ENCODE measurements at places on chromosomes 12 and 14. TPM values are rescaled to one million over a fixed set of nuclear protein-coding genes. Genes with fewer than 3 reads are reported as not detected.

OR4K5 gene
- total RNA-seq, result not detected

ERBB3 gene
- total RNA-seq, result 80.5 TPM

CRIP1 gene
- total RNA-seq, result 237 TPM

RFX4 gene
- not detected for total RNA-seq

DNA sequence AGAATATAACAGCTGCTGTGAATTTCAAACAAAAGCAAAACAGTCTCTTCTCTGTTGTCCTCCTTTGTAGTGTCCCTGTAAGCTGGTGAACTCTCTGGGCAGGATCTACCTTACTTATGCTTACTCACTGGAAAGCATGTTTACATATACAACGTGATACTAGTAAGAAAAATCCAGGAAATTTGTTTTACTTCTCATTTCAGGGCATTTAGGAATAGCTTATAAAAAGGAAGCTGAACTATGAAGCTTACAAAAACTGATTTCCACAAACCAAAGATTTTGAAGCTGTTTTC, 311.0 kb downstream of the NOVA1 start:
- H3K27me3 ChIP-seq, result no peaks in the 10 kb centered on the region
- H3K4me3 ChIP-seq, result no peak overlapping the region
- no peak for DNase-seq
- H3K36me3 ChIP-seq, result no peaks in the 10 kb centered on the region

- H3K4me3 ChIP-seq, result no peak overlapping the region
- no peaks in the 10 kb centered on the region for H3K36me3 ChIP-seq
- H3K27me3 ChIP-seq, result no peaks in the 10 kb centered on the region
- no peaks in the 10 kb centered on the region for H3K4me1 ChIP-seq
- H3K27ac ChIP-seq, result no peak overlapping the region
Measured at GRCh38 chr12:121366063-121366459, 13.8 kb upstream of the ANAPC5 start.

- H3K36me3 ChIP-seq, result no peaks in the 10 kb centered on the region
- peaks cover 40% of the 10 kb centered on the region for H3K4me1 ChIP-seq
- no peaks in the 10 kb centered on the region for H3K27me3 ChIP-seq
- DNase-seq, result no peak
- H3K4me3 ChIP-seq, result no peak overlapping the region
Measured at GRCh38 chr14:92461891-92462290, 51.7 kb upstream of the RIN3 start.

GRCh38 chr12:95830335-95831089, 28.2 kb upstream of the SNRPF start:
- H3K27me3 ChIP-seq, result no peaks in the 10 kb centered on the region
- H3K4me3 ChIP-seq, result no peak overlapping the region
- DNase-seq, result no peak
- no peaks in the 10 kb centered on the region for H3K4me1 ChIP-seq
- no peak overlapping the region for H3K27ac ChIP-seq
- no peaks in the 10 kb centered on the region for H3K36me3 ChIP-seq

DNA sequence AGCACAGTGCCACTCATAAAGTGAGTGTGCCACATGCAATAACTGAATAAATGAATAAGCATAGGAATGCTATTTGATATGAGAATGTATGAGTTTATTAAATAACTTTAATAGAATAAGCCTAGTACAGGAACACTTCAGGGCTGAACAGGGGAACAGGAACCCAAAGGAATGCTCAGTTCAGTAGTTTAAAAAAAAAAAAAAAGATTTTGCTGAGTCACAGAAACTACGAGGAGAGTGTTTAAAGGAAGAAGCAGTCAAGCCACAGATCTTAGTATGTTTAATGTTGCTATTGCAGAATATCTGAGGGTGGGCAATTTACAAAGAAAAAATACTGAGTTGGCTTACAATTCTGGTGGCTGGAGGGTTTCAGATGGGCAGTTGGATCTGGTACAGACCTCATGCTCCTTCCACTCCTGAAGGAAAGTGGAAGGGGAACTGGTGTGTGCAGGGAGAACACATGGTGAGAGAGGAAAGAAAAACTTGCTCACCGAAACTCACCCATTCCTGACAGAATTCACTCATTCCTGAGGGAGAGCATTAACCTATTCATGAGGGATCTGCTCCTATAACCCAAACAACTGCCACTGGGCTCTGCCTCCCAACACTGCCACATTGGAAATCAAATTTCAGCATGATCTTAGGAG, 880.3 kb upstream of the MGAT4C start:
- no peaks in the 10 kb centered on the region for H3K27me3 ChIP-seq
- H3K36me3 ChIP-seq, result no peaks in the 10 kb centered on the region
- no peak overlapping the region for H3K27ac ChIP-seq
- DNase-seq, result no peak
- H3K4me1 ChIP-seq, result no peaks in the 10 kb centered on the region

- no peak overlapping the region for H3K27ac ChIP-seq
- H3K27me3 ChIP-seq, result no peaks in the 10 kb centered on the region
- peaks cover 44% of the 10 kb centered on the region for H3K4me1 ChIP-seq
- H3K4me3 ChIP-seq, result no peak overlapping the region
- H3K36me3 ChIP-seq, result peaks cover 5% of the 10 kb centered on the region
Measured at GRCh38 chr14:100302616-100303015, 3.6 kb downstream of the SLC25A29 start.

DNA sequence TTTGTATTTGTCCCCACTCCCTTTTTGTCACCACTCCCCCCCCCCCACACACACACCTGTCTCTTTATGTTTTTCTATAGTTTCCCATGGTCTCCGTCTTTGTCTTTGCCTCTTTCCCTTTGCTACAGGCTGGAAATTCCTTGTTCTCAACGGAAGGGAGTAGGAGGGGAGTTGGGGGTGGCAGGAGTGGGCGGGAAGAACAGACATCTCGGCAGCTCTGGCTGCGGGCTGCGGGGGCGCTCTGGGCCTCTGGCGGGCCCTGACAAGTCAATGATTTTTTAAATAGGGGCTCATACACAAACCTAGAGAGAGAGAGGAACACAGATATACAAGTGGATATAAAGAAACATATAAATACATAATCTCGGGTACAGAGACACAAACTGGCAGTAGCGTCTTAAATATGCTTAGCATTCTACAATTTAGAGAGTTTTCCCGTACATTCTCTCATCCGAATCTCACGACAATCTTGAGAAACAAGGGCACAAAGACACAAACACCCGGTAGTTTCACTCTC, 2.4 kb upstream of the NAB2 start:
- H3K27me3 ChIP-seq, result no peaks in the 10 kb centered on the region
- peaks cover 37% of the 10 kb centered on the region for H3K4me1 ChIP-seq
- peak overlapping the region; percentile 94 for H3K4me3 ChIP-seq

DNA sequence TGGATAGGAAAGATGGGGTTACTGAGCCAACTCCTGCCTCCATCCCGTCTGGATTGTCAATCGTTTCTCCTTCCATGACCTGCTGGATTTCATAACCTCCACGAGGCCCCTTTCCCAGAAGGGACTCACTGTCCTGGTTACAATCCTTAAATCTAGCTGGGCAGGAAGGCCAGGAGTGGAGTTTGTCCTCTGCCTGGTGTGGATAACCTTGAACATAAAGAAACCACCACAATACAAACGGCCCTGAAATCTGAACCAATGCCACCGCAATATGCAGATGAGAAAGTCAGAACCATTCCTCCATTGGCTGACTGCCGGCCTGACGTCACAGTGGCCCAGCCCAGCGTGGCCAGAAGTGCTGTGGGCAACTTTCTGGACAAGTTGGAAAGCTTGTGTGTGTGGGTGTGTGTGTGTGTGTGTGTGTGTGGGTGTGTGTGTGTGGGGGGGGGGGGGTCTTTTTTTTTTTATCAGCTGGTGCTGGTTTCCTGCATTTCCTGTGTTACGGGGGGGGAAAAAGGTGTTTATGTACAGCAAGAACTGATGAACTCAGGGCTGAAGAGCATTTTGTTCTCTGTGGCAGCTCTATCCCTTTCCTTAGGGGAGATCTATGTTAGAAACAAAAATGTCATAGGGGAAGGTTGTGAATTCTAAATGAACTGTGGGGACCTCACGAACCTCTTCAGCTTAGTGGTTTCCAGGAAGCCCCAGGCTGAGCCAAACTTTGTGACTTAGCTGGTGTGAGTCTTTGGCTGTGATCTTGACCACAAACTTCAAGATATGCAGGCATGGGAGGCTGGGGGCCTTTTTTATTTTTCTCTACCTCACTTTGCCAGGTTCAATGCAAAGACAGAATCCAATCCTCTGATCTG, 81.6 kb upstream of the MED13L start:
- H3K27me3 ChIP-seq, result no peaks in the 10 kb centered on the region
- H3K4me3 ChIP-seq, result peak overlapping the region; percentile 21
- DNase-seq, result peak; percentile 94
- H3K36me3 ChIP-seq, result no peaks in the 10 kb centered on the region
- H3K4me1 ChIP-seq, result peaks cover 17% of the 10 kb centered on the region
- peak overlapping the region; percentile 72 for H3K27ac ChIP-seq

DNA sequence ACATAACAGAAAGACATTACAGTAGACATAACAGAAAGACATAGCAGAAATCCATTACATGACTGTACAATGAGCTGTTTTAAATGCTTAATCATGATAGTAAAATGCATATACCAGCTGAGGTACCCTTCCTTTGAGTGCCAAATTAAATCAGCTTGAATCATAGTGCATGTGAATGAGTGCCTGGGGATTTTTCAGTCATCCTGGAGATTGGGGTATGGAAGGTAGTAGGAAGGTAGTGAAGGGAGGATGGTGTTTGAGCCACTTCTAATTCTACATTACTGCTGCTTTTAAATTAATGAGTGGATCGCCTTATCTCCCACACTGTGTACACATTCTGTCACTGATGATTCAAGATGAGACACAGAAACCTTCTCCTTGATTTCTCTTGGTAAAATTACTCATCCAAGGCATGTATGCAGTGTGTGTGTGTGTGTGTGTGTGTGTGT, 534.2 kb downstream of the LRFN5 start:
- no peak overlapping the region for H3K27ac ChIP-seq
- H3K27me3 ChIP-seq, result no peaks in the 10 kb centered on the region
- no peak overlapping the region for H3K4me3 ChIP-seq

Measured in lower lobe of right lung (tissue), 2 donors.